Calu3 (cell line): ENCODE measurements at places on chromosomes 1 and 21. TPM values are rescaled to one million over a fixed set of nuclear protein-coding genes. Genes with fewer than 3 reads are reported as not detected.
A peak's percentile ranks its signal among the peaks of the same experiment; 100 is the strongest.

DNA sequence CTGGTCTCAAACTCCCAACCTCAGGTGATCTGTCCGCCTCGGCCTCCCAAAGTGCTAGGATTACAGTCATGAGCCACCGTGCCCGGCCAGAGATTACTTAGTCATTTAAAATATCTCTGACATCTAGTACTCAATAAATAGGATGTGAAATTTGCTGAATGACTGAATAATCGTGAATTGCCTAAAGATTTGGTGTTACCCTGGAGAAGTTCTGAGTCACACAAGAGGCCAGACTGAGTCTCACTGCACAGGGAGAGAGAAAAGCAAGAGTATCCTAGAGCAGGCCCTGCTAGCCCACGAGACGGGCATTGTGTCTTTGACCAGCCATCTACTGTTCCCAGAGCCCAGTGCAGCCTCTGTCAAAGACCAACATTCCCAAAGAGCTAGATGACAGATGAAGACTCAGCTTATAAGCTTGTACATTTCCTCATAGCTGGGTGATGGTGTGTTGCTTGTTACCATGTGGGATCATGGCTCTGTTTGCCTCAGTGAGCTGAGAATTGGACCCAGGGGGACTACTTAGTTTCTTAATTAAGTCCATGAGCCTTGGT lies 5.6 kb upstream of the EIF4G3 start:
- no peak overlapping the region for H3K4me3 ChIP-seq
- H3K36me3 ChIP-seq = peaks cover under 1% of the 10 kb centered on the region
- H3K4me1 ChIP-seq = no peaks in the 10 kb centered on the region
- DNase-seq = no peak
- no peak overlapping the region for H3K27ac ChIP-seq

DNA sequence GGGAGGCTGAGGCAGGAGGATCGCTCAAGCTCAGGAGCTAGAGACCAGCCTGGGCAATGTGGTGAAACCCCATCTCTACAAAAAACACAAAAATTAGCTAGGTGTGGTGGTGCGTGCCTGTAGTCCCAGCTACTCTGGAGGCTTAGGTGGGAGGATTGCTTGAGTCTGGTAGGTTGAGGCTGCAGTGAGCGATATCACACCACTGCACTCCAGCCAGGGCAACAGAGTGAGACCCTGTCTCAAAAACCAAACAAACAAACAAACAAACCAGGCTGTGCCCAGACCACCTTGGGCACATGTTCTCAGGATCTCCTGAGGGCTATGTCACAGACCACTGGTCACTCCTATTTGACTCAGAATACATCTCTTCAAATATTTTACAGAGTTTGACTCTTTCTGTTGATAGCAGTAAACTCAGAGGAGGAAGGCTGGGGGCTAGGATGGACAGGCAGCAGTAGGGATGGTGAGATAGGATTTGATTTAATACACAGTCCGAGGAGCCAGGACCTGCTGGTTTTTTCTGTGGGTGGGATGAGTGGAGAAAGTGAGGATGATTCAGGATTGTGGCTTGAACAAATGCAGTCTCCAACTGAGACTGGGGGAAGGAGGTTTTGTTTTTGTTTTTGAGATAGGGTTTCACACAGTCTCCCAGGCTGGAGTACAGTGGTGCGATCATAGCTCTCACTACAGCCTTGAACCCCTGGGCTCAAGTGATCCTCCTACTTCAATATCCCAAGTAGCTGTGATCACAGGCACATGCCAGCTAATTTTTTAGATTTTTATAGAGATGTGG lies 46.5 kb downstream of the OLFML3 start:
- H3K27ac ChIP-seq = no peak overlapping the region
- peaks cover 31% of the 10 kb centered on the region for H3K27me3 ChIP-seq
- H3K4me1 ChIP-seq = no peaks in the 10 kb centered on the region
- no peak for DNase-seq

DNA sequence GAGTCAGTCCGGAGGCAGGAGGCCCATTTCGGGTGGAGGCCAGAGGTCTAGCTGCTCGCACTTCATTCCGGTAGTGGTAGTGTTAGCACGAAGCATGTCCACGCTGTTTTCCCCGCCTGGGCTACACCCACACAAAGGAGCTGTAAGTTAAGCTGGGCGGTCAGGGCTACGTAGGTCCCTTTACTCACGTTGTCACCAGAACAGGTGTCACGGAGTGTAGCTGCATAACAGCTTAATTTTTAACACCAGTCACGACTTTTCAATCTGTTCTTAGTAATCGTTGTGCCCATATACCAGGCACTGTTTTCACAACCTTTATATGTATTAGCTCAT lies 15.6 kb downstream of the HLX start:
- no peaks in the 10 kb centered on the region for H3K4me1 ChIP-seq
- DNase-seq = no peak
- H3K27ac ChIP-seq = no peak overlapping the region
- H3K4me3 ChIP-seq = no peak overlapping the region
- no peaks in the 10 kb centered on the region for H3K36me3 ChIP-seq

Gene AADACL4
- total RNA-seq = not detected in 2 replicates

GRCh38 chr1:7457811-7458210 lies 313.3 kb upstream of the VAMP3 start:
- peaks cover 23% of the 10 kb centered on the region for H3K27me3 ChIP-seq
- no peaks in the 10 kb centered on the region for H3K36me3 ChIP-seq
- H3K4me3 ChIP-seq = no peak overlapping the region
- H3K27ac ChIP-seq = no peak overlapping the region
- DNase-seq = no peak

Gene KRTAP6-3
- not detected in 2 replicates for total RNA-seq

DNA sequence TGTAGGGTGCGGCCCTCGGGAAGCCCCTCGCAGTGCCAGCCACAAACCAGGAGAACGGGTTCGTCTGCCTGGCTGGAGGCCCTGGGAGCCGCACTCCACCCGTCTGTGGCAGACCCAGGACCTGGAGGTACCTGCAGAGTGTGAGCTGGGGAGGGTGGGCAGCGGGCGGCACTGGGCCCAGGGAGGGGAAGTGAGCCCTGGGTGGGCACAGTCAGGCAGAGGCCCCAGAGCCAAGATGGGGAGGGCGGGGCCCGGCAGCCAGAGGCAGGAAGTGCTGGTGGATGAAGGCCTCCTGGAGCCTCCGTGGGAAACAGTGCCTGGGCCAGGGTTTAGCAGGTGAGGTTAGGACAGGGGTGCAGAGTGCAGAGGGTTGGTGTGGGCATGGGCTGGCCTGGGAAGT lies 4.0 kb upstream of the PEX10 start:
- peaks cover 26% of the 10 kb centered on the region for H3K4me1 ChIP-seq
- H3K27me3 ChIP-seq = no peaks in the 10 kb centered on the region
- DNase-seq = peak; percentile 73

GRCh38 chr1:33599516-33600115 lies 127.2 kb downstream of the ZSCAN20 start:
- H3K27ac ChIP-seq = no peak overlapping the region
- DNase-seq = no peak
- H3K27me3 ChIP-seq = peaks cover 76% of the 10 kb centered on the region

GRCh38 chr1:109815809-109816174 lies 52.1 kb upstream of the EPS8L3 start:
- peaks cover 1% of the 10 kb centered on the region for H3K4me1 ChIP-seq
- no peaks in the 10 kb centered on the region for H3K36me3 ChIP-seq
- no peak overlapping the region for H3K27ac ChIP-seq
- DNase-seq = no peak
- H3K4me3 ChIP-seq = no peak overlapping the region

DNA sequence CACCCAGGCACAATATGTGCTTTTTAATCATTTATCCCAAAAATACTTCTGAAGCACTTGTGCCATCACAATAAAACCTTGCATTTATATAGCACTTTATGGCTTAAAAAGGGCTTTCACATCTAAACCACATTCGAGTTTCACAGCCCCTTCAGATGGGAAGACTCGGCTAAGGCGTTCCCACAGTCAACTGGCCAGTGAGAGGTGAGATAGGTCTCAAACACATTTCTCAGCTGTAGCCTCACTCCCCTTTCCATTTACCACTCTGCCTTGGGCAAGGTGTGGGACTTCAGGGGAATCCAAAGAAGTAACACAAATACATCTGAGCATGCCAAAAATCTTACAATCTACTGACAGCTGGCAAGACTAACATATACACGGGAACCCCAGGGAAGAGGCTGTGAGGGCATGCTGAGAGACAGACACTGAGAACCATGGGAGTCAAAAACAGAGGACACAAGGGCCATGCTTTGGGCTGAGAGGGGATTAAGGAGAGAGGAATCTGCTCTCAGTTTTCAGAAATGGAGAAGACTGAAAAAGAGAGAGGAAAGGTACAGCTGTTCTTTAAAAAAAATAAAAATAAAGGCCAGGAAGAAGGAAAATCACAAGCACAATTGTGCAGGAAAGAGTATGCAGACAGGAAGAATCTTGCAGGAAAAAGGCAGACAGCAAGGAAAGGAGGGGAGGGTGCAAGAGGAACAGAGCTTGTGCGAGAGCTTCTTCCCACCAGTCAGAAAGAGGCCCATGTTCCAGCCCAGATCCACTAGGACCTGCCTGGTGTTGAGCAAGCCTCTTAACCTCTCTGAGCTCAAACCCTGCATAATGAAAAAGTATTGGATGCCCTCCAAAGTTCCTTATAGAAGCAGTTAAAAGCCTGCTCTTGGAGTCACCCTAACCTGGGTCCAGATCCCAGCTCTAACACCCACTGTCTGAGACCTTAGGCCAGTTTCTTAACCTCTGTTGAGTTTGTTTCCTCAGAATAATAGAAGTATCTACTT lies 73.5 kb downstream of the JAK1 start:
- H3K27me3 ChIP-seq = no peaks in the 10 kb centered on the region
- H3K36me3 ChIP-seq = peaks cover 14% of the 10 kb centered on the region
- peaks cover 64% of the 10 kb centered on the region for H3K4me1 ChIP-seq
- H3K4me3 ChIP-seq = no peak overlapping the region
- DNase-seq = no peak

DNA sequence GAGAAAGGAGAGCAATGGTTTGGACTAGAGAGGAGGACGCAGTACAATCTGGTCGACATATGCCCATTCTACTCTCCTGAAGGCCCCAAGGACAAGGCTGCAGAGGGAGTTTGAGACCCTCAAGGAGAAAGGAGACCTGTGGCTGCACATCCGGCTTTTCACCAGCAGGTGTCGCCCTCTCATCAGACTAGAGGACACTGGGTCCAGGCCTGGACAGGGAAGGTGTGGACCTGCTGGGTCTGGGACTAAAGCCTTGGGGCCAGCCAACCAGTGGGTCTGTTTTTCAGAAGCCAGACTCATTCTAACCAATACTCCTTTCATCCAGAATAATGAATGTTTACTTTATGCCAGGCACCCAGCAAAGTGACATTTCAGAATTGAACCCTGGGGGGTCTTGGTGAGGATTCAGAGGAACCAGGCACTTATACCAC lies 5.0 kb downstream of the SRARP start:
- peaks cover 4% of the 10 kb centered on the region for H3K36me3 ChIP-seq
- H3K27me3 ChIP-seq = no peaks in the 10 kb centered on the region
- no peak overlapping the region for H3K27ac ChIP-seq

DNA sequence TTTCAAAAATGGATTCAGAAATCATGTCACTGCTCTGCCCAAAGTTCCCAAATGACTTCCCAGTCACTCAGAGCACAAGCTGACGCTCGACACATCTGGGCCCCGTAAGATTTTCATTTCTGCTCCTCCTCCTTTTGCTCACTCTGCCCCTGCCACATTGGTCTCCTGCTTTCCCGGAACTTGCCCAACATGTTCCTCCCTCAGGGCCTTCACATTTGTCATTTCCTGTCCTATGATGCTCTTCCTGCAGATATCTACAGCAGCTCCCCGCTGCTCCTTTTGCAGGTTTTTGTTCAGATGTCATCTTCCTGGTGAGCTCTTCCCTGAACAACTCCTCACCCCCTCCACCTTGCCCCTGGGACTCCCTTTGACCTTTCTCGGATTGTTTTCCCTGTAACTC lies 58.5 kb upstream of the IVNS1ABP start:
- no peaks in the 10 kb centered on the region for H3K36me3 ChIP-seq
- H3K27ac ChIP-seq = no peak overlapping the region
- no peak overlapping the region for H3K4me3 ChIP-seq
- no peaks in the 10 kb centered on the region for H3K27me3 ChIP-seq
- no peak for DNase-seq

Gene FAM43B
- not detected in 2 replicates for total RNA-seq

- H3K27ac ChIP-seq = no peak overlapping the region
- no peak overlapping the region for H3K4me3 ChIP-seq
- no peak for DNase-seq
- no peaks in the 10 kb centered on the region for H3K27me3 ChIP-seq
- H3K36me3 ChIP-seq = no peaks in the 10 kb centered on the region
Measured at GRCh38 chr1:231808990-231809389, 182.4 kb downstream of the DISC1 start.

Gene PLEKHN1
- total RNA-seq = 11.9 and 16.2 TPM in 2 replicates

DNA sequence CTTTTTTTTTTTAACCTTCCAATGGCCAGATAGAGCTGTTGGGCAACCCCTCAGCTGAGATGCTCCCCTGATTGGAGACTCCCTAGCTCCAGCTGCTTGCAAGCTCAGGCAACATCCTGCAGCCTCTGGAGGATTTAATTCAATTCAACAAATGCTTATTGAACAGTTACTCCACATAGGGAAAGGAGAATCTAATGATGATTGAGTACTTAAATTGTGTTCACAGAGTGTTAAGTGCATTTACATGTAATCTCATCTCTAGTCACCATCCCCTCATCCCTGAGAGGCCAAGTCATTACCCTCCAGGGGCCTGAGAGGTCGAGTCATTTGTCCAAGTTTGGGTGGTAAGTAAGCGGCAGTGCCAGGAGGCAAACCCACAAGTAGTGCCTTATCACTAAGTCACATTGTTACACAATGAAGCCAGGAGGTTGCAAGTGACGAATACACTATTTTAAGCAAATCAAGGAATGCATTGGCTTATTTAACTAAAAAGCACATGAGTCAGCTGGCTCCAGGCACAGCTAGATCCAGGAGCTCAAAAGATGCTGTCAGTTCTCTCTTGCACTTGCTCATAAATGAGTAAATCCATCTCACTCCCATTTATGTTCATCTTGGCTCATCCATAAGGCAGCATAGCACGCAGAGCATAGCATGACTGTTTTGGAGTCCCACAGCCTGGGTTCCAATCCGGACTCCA lies 64.3 kb downstream of the OPTC start:
- H3K27me3 ChIP-seq = peaks cover 43% of the 10 kb centered on the region
- H3K27ac ChIP-seq = no peak overlapping the region
- peak; percentile 25 for DNase-seq
- H3K4me3 ChIP-seq = no peak overlapping the region
- no peaks in the 10 kb centered on the region for H3K36me3 ChIP-seq

Gene MAN1C1
- total RNA-seq = 0.14 and 0.37 TPM in 2 replicates

DNA sequence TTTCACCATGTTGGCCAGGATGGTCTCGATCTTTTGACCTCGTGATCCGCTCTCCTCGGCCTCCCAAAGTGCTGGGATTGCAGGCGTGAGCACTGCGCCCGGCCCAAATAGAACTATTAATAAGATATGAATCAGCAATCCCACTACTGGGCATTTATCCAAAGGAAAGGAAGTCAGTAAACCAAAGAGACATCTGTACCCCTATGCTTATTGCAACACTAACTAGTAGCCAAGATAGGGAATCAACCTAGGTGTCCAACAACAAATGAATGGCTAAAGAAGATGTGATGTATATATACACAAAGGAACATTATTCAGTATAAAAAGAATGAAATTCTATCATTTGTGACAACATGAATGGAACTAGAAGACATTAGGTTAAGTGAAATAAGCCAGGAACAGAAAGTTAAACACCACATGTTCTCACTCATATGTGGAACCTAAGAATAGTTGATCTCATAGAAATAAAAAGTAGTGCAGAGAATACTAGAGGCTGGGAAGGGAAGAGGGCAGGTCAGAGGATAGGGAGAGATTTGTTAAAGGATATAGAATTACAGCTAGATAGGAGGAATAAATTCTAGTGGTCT lies 48.8 kb downstream of the XPR1 start:
- H3K4me1 ChIP-seq = peaks cover 10% of the 10 kb centered on the region
- H3K4me3 ChIP-seq = no peak overlapping the region
- no peak overlapping the region for H3K27ac ChIP-seq
- H3K27me3 ChIP-seq = no peaks in the 10 kb centered on the region
- H3K36me3 ChIP-seq = no peaks in the 10 kb centered on the region
